ENCODE measurements at places on chromosomes 4 and X.
A peak's percentile ranks its signal among the peaks of the same experiment; 100 is the strongest.

DNA sequence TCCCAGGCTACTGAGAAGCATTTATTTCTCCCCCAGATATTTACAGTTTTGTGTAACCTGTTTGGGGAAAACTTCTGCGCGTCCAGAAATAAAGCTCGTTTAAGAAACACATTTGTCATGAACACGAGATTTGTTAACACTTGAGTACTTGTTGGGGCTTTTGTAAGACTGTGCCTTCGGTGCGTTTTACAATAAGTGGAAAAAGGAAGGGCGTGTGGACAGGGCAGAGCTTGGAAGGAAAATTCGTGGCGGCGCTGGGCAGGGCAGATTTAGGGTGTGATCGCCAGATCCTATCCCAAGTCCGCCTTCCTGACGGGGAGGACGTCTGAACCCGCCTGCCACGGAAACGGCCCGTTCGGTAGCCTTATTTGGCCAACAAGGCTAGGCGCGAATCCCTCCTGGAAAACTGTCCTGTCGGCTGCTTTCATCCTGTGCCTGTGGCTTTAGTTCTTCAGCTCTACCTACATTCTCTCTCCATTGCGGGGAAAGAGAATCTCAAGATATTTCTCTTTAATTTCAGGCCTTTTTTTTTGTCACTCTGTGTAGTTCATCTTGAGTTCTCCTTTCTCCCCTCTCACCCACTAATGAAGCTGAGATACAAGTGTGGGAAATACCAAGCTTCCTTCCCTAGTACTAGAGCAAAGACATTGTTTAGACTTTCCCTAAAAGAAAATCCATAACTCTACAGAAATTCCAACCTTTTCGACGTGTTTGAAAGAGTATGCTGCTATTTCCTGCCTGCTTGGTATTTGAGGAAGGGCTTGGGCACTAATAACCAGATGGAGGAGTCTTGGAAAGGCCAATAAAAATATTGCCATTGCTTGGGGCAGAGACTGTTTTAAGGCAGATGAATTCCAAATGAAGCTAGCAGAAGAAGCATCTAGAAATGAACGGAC is 982 bp downstream of the PDLIM5 start:
- peaks cover 15% of the 10 kb centered on the region for H3K27me3 ChIP-seq
- peaks cover 23% of the 10 kb centered on the region for H3K4me1 ChIP-seq
- H3K27ac ChIP-seq = peak overlapping the region; percentile 45
- DNase-seq = no peak
- no peaks in the 10 kb centered on the region for H3K36me3 ChIP-seq

DNA sequence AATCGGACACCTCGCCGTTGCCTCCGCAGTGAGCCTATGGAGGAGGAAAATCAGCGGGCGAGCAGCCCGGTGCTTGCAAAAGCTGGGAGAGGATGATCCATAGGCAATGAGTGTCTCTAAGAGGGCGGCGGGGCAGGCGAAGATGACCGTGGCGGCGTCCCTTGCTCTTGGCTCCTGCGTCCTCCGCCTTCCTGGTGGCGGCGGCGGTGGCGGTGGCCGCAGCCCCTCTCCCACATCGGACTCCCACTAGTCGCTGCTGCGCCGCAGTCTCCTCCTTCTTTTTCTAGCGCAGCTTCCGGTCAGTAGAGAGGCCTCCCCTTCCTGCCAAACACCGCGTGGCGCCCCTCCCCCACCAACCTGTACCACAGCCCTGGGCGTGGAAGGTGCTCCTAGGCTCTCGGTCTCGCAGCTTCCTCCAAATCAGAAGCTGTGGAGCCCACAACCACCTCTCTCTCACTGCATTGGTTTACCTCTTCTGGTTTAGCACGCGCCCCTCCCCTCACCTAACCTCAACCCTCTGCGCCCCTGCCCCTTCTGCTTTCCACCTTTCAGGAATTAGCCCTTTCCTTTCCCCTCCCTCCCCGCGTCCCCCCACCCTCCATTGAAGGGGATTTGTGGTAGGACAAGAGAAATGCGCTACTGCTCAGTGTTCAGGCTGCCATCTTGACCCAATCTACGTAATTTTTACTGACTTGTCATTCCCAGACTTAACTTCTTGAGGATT is at the start of gene SPIN3:
Gene SPIN3 (minus strand): TSS at position 271 of the 724 bp plus-strand sequence. CDS start 594 bp downstream, outside the sequence.
- peaks cover 2% of the 10 kb centered on the region for H3K36me3 ChIP-seq
- peak within 1 kb of the TSS; percentile 96 for H3K4me3 ChIP-seq
- no peaks in the 10 kb centered on the region for H3K27me3 ChIP-seq
- peak; percentile 14 for DNase-seq

DNA sequence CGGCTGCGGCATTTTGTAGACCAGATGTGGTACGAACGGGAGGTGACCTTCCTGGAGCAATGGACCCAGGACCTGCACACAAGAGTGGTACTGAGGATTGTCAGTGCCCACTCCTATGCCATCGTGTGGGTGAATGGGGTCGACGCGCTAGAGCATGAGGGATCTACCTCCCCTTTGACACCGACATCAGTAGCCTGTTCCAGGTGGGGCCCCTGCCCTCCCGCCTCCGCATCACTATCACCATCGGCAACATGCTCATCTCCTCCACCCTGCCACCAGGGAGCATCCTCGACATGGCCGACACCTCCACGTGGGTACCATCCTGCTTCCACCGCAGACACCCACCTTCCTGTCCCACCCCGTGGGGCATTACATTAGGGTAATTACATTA is 46.2 kb downstream of the SMARCA5 start:
- H3K4me1 ChIP-seq = peaks cover 26% of the 10 kb centered on the region
- H3K4me3 ChIP-seq = peak overlapping the region; percentile 98
- no peaks in the 10 kb centered on the region for H3K27me3 ChIP-seq
- no peaks in the 10 kb centered on the region for H3K36me3 ChIP-seq
- peak overlapping the region; percentile 96 for H3K27ac ChIP-seq

DNA sequence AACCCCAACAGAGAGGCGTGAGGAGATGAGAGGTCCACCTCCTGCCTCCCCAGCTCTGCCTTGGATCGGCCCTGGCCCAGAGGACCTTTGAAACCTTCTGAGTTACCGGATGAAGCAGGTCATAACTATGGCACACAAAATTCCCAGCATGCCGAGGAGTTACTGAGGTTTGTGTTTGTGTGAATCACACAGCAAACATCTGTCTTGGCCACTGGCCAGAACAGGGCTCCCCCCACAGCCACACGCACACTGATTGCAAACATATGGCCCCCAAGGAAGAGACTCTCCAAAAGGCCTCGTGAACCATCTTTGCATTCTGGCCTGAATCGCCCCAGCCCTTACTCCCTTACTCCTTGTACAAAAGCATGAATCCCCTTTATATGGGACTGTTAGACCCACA is 18.9 kb downstream of the RPS4X start:
- DNase-seq = no peak
- H3K27ac ChIP-seq = no peak overlapping the region

DNA sequence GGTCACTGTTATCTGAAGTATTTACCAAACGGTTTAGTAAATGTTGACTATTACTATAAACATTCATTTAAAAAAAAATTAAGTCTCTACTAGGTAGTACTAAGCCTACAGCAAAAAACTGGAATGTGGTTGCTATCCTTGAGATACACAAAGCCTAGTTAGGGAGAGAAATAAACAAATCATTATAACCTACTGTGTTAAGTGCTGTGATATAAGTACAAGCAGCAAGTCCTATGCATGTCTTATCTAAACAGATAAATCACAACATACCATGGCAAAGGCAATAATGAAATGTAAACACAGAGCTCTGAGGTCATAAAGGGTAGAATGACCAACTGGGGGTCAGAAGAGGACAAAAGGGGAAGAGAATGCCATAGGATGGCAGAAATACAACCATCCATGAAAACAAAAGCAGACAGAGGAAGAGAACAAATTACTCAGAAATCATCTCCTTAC is 92.2 kb downstream of the RNF150 start:
- H3K36me3 ChIP-seq = no peaks in the 10 kb centered on the region
- H3K27me3 ChIP-seq = no peaks in the 10 kb centered on the region
- no peak overlapping the region for H3K4me3 ChIP-seq
- DNase-seq = no peak
- no peaks in the 10 kb centered on the region for H3K4me1 ChIP-seq

DNA sequence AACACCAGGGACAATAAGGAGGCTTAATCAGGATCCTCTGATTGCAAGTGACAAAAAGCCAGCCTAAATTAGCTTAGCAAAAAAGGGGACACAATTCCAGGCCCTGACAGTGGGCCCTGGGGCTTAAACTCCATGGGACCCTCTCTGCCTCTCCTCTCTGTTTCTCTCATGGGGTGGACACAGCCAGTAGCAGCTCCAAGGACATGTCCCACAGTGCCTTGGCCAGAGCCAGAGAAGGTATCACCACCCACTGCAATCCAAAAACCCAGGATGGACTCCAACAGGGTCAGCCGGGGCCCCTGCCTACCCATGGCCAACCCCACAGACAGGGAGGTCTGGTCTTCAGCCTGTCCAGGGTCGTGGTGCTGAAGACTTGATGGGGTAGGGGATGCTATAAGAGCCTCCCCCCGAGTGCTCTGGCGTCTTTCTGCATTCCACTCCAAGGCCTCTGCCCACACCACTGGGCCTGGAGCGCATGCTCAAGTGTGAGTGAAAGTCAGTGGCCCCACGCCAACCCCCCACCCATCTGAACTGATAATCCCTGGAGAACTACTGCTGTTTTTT is 19.7 kb upstream of the PPP2R2C start:
- no peaks in the 10 kb centered on the region for H3K36me3 ChIP-seq
- H3K27ac ChIP-seq = no peak overlapping the region
- H3K27me3 ChIP-seq = peaks cover 31% of the 10 kb centered on the region
- H3K4me3 ChIP-seq = no peak overlapping the region

DNA sequence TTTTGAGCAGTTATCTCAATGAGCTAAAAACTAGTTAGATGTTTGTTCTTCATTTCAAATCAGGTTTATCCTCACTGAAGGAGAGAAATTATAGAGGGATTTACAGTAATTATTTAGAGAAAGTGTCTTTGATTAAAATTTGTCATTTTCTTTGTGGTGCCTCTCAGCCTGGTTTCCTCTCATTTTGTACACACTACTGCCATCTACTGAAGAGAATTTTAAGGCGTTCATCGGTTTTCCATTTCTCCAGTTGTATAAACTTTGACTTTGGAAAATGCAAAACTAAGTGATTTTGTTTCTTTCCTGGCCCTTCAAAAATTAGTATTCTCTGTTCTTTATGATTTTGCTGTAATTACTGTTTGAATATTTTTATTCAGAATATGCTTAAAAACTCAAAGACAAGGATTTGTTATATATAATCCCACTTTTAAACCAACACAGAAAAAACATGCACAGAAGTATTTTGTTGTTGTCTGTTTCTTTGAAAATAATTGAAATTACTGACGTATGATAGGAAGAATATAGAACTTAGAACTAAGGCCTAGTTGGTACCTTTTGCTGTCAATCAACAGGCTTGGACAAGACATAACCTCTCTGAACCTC is 34.4 kb upstream of the ANXA3 start:
- peaks cover 2% of the 10 kb centered on the region for H3K4me1 ChIP-seq
- no peak overlapping the region for H3K4me3 ChIP-seq
- H3K36me3 ChIP-seq = peaks cover 2% of the 10 kb centered on the region
- no peak for DNase-seq

Data from T-helper 17 cell (primary cell).